ENCODE measurements at places on chromosomes 7 and 10.

GRCh38 chr10:72509206-72509799 lies 116.6 kb downstream of the MICU1 start:
- no peak for DNase-seq

GRCh38 chr7:102417105-102417504 lies 16.3 kb upstream of the ORAI2 start:
- no peak for DNase-seq

DNA sequence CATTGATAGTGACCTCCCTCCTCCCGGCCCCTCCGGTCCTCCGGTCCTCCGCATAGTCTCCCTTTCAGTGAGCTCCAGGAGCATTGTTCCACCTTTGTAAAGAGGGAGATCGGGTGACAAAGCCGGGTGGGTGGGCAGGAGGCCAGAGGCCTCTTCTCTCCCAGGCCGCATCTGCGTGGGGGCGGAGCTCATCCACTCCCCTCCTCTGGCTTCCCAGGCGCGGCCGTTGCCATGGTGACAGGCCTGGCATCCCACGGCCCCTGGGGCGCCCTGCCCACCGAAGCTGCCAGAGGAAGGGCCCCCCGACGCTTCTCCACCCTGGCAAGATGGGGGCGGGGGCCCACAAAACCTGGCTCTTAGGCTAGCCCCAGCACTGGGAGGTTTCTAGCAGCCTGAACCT lies 4.4 kb upstream of the FZD9 start:
- DNase-seq, result peak; percentile 69

DNA sequence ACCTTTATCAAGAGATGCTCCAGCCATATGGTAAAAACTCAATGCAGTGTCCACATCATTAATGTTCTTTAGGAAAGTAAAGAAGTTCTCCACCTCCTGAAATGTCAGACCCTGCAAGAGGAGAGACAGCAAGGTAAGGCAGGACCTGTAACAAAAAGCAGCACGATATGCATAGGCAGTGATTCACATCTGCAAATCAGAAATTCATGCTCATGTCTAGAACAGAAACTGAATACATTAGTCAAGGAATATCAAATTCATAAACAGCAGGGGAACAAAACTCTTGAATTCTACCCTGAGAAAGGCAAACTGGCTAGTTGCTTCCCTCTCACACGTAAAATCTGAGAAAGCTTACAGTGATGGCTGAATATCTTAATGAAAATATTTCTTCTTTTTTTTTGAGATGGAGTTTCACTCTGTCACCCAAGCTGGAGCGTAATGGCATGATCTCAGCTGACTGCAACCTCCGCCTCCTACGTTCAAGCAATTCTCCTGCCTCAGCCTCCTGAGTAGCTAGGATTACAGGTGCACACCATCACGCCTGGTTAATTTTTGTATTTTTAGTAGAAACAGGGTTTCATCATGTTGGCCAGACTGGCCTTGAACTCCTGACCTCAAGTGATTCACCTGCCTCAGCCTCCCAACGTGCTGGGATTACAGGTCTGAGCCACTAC lies 53.3 kb upstream of the DNAJB12 start:
- DNase-seq, result no peak

GRCh38 chr7:44959433-44959951 lies 19.3 kb downstream of the MYO1G start:
- DNase-seq, result no peak

DNA sequence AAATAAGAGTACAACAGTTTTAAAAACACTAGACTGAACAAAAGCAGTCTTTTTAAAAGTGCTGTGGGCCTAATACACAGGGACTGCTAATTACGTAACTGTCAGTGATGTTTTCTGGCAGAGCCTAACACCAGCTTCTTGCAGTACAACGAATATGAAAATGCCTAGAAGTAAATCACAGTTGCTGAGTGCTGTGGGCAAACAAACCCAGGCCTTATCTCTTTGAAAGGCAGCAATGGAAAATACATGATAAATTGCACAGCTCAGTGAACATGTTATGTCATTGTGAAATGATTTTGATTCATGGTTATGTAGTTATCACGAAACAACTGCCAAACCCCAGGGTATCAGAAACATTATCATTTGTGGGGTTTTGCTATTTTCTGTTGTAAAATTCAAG lies 428.4 kb downstream of the GFRA1 start:
- no peak for DNase-seq

DNA sequence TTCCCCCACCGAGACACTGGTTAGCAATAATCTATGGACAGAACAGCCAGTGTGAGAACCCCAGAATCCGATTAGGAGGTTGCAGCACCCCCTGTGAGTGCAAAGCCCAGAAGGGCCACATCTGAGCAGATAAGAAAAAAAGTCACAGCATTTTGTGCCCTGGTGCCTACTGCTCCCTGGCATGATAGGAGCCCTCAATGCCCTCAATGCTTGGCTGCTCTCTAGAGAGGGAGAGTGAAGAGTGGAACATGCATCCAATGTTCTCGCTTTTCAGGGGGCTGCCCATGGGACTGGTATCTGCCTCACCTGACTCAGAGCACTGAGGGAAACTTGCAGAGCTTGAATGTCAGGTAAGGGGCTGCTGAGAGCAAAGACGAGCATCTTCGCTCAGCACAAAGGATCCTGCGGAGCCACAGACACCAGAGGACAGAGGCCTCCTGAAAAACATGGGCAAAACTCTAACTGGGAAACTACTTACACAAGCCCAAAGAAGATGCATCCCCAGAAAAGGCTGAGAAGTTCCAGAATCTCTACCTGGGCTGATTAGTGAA lies 98.0 kb upstream of the FAM20C start:
- no peak for DNase-seq

GRCh38 chr10:86649471-86650150 lies 4.7 kb upstream of the OPN4 start:
- DNase-seq, result no peak

DNA sequence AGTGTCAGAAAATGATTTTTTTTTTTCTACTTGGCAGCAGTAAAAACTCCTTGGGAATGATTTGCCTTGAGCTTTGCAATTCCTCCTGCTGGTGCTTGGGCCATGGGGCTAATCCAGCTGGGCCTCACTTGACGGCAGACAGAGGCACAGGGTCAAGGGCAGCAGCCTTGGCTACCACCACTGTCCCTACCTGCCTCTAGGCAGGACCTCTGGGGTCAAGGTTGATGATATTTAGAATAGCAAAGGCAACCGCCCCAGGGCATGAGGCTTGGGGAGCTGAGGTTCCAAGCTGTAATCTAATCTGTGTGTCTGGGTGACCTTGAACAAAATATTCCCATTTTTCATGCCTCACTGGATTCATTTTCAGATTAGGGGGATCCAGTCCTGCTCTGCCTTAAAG lies 327.4 kb downstream of the PLXNA4 start:
- DNase-seq, result no peak

DNA sequence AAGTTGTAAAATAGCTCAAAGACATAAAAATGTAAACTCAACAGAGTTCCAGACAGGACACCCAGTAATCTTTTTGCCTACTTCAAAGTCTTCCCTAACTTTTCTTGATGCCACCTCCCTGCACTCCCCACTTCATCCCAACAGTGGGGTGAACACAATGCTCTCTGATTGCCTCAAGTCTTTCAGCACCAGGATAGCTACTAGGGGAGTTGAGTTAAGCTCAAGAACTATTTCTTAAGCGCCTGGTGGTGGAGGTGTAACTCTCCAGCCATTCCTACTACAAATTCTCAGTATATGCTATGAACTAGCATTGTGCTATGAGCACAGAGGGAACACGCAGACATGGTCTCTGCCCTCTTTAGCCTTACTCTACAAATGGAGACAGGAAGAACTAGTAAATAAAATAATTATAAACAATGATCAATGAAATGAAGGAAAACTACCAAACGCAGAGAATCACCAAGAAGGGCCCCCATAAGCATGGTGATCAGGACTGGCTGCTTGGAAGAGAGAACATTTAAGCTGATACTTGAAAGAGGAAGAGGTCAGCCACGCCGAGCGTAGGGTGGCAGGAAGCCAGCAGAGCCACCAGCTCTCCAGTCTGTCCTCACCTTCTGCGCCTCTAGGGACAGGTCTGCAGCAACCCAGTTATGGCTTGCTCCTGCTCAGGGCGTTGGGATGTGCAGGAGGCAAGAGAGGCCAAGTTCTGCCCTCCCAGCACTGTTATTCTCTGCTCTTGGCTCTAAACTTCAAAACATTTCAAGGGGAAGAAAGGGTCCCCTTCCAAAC lies 16.7 kb upstream of the FRA10AC1 start:
- no peak for DNase-seq
